ENCODE measurements at places on chromosomes 7 and 10. TPM values are rescaled to one million over a fixed set of nuclear protein-coding genes. Genes with fewer than 3 reads are reported as not detected.
A peak's percentile ranks its signal among the peaks of the same experiment; 100 is the strongest.

DNA sequence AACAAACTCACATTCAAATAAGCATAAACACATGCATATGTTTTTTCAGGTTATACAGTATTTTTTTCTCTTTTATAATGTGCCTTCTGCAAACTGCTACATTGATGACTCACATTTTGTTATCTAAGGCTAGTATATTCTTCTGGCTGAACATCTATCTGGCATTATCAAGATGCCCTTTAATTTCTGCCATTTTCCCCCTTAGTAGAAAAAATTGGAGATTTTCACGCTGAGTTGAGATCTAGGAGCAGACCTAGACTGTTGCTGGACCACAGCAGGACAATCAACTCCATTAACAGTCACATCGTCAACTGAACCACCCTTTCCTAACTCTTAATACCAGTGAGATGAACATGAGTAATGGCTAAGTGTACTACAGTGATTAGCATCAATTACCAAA is 41.6 kb downstream of the ERCC6 start:
- no peak for DNase-seq

- DNase-seq, result no peak
These were observed 14.3 kb upstream of the COL17A1 start for GRCh38 chr10:104099941-104100340.

ARHGAP22 gene
- total RNA-seq, result 24.5 TPM

GRCh38 chr7:133572087-133572486 is 319.2 kb downstream of the EXOC4 start:
- no peak for DNase-seq

DNA sequence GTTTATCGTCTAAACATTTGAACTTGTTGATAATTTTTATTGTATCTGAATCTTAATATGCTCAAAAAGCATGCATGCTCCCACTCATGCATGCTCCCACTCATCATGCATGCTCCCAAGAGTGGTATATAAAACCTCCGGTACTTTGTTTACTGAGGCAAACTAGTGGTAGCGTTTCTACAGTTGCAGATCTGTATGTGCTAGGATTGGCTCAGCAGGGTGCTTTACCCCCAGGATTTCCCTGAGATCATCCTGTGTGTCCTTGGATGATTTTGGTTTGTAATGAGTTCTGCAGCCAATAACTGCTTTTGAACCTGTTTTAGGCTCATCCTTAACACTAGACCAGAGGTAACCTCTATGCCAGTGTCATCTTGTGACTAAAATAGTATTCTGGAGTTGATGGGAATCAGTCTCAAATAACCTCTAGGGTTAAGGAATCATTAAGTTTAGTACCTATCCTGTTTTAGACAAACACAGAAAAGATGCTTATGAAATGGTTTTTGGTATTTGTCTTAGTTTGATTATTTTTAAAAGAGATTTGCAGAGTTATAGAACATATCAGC is 40.4 kb downstream of the PHTF2 start:
- no peak for DNase-seq

GRM3 gene
- not detected for total RNA-seq

DNA sequence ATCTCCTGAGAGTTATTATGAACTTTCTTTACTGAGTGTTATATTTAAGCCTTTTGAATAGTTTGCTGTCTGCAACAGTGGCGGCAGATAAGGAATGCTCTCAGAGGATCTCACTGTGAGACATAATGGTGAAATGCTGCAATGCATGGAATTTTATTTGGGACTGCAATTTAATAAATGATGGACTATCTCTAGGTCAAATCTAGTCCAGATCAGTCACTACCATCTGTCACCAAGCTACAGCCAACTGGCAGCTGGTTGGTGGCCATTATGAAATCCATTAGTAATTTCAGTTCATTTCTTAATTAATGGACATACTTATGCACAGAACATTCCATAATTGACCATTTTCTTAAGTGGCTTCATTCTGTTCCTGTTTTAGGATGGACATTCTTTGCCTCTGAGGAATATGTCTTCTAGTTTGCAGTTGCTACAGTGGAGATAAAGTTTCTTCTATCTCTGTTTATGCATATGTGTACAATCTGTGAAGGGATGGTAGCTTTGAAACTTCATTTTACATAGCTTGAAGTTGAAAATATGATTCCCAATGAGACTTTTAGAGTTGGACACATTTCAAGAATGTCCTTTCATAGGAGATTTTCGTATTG is 586.6 kb downstream of the SUGCT start:
- no peak for DNase-seq

GRCh38 chr10:51635436-51635835 is 64.0 kb downstream of the CSTF2T start:
- no peak for DNase-seq

DNA sequence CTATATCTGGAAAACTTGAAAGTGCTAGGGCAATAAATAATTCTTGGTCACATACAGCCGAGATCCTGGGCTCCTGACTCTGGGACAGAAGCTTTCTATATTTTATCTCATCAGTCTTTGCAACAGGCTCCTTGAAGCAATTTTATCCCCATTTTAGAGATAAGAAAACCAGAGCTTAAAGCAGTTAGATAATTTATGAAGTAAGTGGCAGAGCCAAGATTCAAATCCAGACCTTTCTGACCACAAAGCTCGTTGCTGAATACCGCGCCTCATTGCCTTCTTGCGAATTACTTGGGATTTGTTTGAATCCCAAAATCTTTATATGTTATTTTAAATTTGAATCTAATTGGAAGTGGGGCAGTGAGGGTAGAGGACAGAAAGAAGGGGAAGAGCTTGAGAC is 106.0 kb downstream of the TCF7L2 start:
- no peak for DNase-seq

DNA sequence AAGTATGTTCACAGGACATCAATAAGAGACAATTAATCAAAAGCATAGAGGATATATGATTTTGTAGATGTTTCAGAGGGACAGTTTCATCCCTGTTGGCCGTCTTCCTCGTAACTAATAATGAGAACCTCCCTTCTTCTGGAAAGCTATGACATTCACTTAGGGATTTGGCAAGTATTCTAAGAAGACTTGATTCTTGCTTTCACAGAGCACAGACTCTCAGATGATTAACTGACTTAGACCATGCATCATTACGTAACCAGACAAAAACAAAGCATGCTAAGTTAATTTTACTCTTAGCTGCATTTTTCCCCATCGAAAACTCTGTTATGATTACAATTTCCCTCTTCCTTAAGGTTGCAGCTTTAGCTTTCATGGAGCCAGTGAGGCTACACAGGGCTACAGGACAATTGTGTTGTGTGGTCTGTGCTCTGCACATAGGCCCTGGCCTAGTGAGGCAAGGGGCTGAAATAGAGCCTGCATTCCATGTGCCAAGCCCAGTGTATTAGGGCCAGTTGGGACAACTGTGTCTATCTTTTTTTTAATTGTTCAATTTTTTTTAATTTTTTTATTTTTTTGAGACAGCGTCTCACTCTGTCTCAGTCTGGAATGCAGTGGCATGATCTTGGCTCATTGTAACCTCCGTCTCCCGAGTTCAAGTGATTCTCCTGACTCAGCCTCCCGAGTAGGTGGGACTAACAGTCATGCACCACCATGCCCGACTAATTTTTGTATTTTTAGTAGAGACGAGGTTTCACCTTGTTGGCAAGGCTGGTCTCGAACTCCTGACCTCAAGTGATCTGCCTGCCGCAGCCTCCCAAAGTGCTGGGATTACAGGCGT is 105.3 kb downstream of the PLXDC2 start:
- DNase-seq, result peak; percentile 69

C10orf105 gene
- total RNA-seq, result not detected

DNA sequence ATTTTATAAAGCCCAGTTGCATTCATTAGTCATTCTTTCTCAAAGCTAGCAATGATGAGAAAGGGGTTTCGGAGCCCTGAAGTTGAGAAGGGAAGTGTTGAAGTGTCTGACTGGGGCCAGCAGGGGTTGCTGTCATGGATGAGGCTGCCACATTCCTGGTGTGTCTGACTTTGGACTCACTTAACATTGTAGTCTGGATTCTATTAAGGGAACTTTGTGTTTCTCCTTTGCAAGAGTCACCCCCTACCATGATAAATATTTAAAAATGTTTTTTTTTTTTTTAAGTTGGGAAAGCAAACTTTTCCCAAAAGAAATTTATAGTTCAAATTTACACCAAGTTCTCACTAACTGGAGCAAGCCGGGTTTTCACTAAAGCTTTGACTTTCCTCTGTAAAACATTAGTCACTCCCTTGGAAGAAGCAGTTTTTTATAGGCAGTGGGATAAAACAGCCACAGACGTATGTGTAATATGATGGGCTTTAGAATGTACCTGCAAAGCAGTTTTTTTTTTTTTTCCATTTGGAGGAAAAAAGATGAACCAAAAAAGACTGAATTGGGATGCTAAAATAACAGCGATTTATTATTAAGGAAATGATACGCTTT is 243.6 kb downstream of the TWIST1 start:
- no peak for DNase-seq
